ENCODE measurements at places on chromosomes 13 and 19.

DNA sequence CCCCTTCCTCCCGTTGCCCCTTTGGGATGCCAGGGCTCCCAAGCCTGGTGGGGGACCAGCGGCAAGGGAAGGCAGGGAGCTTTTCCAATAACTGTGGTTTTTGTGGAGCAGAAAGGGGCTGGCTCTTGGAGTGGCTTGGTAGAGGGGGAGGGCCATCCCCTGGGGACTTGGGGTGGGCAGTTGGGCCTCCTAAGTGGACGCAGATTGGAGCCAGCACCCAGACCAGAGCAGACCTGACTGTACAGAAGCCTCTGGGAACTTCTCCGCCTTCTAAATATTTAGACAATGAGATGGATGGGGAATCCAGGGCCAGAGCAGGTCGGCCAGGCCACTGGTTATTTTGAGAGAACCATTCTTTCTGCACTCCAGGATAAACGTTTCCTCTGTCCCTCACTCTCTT is 4.2 kb downstream of the PTGIR start:
- DNase-seq, result peak; percentile 83

GRCh38 chr13:38202740-38203139 is 146.9 kb upstream of the UFM1 start:
- peak; percentile 4 for DNase-seq

GRCh38 chr13:112908342-112908741 is 60.7 kb upstream of the MCF2L start:
- no peak for DNase-seq

DNA sequence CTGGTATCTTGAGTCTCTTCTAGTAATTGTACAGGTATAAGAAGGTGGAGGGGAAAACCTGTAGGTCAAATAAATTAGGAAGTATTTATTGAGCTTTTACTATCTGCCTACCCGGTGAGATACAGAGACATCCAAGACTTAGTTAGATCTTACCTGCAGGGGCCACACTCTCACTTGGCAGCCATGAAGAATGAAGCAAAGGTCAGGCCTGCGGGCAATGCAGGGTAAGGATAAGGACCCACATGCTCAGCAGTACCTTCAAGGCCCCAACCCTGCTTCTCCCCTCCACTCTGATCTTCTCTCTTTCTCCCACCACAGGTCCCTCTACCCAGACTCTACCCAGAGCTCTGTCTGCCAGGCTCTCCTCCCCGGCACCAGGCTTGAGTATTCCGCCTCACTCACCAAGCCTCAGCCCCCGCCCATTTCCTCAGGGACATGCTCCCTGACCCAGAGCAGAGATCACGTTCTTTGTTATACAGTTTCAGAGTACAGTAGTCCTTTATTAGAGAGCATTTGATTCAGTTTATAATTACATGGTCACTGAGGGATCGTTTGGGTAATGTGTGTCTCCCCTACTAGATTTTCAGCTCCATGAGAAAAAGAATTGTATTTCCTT is 18.9 kb upstream of the CLDN10 start:
- DNase-seq, result no peak

- DNase-seq, result no peak
Observed at GRCh38 chr13:22024381-22024994, 353.6 kb downstream of the FGF9 start.

- peak; percentile 61 for DNase-seq
Observed at GRCh38 chr19:5547881-5548280, 19.9 kb downstream of the TINCR start.

DNA sequence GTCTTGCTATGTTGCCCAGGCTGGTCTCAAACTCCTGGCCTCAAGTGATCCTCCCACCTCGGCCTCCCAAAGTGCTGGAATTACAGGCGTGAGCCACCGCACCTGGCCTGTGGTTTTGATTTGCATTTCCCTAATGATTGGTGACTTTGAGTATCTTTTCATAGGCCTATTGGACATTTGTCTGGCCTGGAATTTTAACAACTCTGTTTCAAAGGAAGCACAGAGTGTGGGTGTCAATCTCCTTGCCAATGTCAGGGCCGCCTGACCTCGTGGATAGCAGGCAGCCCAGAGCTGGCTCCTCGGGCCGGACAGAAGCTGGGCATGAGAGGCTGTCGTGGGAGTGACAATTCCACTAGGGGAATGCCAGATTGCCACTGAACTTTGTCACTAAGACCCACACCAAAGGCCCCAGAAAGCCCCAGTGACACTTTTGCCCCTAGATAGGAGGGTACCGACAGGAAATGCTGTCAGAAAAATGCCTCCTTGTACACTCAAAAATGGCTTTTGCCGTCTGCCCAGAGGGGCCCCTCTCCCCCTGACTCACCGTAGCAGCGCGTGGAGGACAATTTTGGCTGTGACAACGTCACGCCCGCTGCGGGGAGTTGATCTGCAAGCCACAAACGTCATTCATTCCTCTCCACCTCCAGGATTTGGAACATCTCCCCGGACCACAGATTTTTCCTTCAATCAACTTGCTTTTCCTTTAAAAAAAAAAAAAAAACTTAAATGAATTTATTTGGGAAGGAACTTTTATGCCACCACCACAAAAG is 11.7 kb upstream of the ADGRE5 start:
- peak; percentile 30 for DNase-seq

DNA sequence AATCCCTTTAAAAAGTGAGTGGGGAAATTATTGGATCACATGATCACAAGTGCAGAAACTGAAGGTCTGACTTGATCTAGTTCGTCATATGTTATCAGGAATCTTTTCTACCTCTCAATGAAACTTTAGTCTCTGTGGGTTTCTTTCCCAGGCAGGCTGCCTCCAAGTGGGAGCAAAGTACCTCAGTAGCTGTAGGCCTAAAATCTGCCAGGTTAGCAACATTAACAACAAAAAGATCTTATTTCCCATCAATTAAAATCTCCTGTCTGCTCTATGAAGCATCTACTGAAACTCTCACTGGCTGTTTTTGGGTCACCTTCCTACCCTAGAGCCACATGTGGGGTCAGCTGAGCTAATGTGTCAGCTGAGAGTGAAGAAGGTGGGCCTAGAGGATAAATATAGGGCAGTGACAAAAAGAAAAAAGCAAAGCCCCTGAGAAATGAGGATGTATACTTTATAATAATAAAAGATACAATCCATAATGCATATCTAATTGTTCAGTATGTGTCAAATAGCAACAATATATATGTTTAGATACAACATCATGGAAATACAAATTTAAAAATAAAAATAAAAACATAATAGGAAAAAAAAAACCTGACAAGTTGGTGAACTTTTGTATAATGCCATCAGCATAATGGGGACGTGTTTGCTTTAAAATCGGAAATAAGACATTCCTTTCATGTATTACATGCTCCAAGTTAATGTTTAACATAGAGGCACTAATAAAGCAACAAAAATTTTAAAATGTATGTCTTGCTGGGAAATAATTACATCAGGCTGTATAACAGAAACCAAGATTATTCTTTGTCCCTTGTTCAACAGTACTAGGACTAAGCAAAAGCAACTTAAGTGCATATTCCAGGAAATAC is 141.1 kb downstream of the GPC5 start:
- no peak for DNase-seq

- no peak for DNase-seq
Observed at GRCh38 chr13:27662738-27663470, 41.2 kb downstream of the POLR1D start.

GRCh38 chr19:39130337-39131254 is 5.0 kb downstream of the PAK4 start:
- DNase-seq, result no peak

DNA sequence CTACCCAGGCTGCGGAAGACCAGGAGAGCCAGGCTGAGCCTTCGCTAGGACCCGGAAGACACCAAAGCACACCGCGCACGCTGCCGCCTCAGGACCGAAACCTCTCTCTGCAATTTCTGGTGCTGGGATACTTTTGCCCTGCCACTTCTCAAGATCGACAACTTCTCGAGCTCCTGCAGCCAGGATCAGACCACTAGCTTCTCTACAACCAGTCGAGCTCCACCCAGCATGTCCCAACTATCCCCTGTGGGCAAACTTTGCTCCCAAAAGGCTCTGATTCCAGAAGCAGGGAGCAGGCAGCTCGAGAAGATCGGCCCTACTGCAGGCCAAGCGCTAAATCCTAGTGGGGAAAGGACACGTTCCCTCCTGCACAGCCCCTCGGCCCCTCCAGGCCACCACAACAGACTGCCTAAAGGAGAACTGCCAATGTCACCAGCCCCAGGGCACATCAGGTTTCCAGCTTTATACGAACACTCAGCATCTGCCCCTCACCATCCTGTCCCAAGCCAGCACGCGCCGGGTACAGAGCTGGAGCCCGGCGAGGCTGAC is 979 bp downstream of the AKAP8 start:
- peak; percentile 61 for DNase-seq

DNA sequence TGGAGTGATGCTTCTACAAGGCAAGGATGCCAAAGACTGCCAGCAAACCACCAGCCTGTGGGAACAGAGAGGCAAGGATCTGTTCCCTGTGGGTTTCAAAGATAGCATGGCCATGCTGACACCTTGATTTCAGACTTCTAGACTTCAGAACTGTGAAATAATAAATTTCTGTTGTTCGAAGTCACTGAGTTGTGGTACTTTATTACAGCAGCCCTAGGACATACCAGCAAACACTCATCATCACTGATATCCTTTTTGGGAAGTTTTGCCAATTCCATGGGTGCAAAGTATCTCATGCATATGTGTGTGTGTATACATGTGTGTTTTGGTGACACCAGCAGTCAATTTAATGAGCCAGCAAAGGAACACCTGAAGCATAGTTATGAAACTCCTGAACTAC is 21.0 kb downstream of the LMO7 start:
- DNase-seq, result no peak

DNA sequence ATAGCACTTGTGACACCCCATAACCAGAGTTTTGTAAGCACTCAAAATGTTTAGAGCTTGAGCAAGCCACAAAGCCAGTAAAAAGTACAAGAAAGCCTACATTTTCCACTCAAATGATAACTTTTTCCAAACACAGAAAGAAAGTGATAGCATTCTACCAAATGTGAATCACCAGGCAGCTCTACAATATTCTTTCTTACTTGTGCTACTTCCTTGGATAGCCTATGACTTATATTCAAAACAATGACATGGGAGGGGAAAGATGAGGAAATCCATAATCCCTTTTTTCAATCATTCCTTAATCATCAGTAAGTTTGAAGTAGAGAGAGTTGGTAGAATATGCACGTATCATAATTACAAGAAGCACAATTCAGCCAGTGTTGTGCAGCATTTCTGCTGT is 650.8 kb upstream of the PCDH9 start:
- no peak for DNase-seq

DNA sequence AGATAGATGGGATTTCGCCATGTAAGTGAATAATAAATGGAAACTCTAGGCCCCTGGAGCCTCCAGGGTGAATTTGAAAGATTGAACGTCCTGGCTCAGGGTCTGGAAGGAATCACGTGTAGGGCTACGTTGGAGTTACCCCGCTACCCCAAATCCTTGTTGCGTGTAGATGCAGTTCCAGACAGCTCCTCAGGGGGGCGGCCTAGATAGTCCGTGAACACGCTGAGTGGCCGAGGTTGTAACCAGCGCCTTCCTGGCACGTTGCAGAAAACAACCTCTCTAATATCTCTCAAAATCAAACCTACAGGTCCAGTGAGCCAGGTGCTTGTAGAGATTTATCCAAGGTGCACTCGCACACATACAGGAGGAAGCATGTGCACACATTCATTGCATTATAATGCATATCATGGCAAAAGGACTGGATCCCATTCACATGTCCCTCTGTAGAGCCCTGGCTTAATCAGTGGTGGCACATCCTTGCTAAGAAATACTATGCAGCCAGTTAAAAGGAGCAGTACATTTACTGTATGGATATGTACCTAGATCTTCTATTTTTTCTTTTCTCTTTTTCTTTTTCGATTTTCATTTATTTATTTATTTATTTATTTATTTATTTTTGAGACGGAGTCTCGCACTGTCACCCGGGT is 2.5 kb upstream of the KEAP1 start:
- peak; percentile 75 for DNase-seq

GRCh38 chr13:70255406-70255991 is 147.2 kb upstream of the KLHL1 start:
- no peak for DNase-seq

GRCh38 chr19:27679905-27680304 is 1533.0 kb downstream of the UQCRFS1 start:
- no peak for DNase-seq

GRCh38 chr19:45767881-45768654 is 984 bp downstream of the SIX5 start:
- DNase-seq, result peak; percentile 76

GRCh38 chr13:77523834-77524728 is 11.4 kb upstream of the SCEL start:
- no peak for DNase-seq

DNA sequence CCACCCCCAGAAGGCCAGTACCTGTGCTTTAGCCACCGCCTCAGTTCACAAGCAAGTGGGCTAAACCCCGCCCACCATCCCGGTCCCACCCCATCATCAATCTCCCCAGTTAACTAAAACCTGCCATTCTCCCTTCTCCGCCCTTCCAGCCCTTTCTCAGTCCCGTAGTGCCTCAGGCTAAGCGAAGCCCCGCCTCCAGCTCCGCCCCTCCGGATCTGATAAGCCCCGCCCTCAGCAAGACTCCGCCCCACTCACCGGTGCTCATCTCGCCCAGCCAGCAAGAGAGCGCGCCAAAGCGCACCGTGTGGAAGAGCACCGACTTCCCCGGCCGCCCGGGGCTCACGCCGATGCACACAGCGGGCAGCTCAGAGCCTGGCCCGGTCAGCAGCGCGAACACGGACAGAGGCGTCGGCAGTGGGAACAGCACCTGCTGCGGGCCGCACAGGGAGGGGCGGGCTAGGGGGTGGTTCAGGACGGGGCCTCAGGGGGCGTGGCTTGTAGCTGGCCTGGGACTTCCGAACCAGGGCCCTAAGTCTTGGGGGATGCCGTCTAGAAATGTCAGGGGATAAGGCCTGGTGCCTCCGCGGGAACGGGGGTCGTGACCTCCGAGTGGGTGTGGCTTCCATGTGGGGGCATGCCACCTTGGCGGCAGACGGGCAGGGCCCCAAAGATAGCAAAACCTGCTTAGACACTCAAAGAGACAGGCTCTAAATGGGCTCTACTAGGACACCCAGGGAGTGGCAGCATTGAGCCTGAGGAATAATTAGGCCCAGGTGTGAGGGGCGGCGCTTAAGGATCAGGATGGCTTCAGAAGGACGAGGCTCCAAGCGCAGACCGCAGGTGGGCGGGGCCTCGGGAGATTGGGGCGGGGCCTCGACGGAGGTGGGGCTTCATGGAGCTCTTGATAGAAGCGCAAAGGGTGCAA is 21.4 kb downstream of the MAP4K1 start:
- no peak for DNase-seq

GRCh38 chr13:96091164-96092117 is 1.5 kb downstream of the HS6ST3 start:
- DNase-seq, result peak; percentile 22

DNA sequence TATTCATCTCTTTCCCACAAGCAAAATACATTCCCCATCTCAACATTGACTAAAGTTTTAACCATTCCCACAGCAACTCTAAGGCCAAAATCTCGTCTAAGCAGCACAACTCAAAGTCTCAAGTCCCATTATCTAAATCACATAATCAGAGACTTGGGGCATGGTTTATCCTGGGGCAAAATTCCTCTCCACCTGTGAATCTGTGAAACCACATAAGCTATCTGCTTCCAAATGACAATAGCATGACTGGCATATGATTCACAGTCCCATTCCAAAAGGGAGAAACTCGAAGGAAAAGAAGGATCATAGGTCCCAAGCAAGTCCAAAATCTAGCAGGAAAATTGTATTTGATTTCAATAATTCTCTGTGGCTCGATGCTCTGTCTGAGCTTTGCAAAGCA is 73.0 kb downstream of the ANKRD10 start:
- no peak for DNase-seq

Data from cardiac fibroblast (primary cell).